Stimulated activated CD4-positive, alpha-beta T cell treated with anti-CD3 and anti-CD28 coated beads, Interleukin-2, amount 100 ng/mL, for 48 hours (primary cell): ENCODE measurements at places on chromosomes 6 and 20.

- no peak for DNase-seq
Measured at GRCh38 chr6:108453601-108454185, 107.0 kb upstream of the FOXO3 start.

- DNase-seq, result no peak
Measured at GRCh38 chr6:73739096-73739495, 43.1 kb downstream of the CD109 start.

DNA sequence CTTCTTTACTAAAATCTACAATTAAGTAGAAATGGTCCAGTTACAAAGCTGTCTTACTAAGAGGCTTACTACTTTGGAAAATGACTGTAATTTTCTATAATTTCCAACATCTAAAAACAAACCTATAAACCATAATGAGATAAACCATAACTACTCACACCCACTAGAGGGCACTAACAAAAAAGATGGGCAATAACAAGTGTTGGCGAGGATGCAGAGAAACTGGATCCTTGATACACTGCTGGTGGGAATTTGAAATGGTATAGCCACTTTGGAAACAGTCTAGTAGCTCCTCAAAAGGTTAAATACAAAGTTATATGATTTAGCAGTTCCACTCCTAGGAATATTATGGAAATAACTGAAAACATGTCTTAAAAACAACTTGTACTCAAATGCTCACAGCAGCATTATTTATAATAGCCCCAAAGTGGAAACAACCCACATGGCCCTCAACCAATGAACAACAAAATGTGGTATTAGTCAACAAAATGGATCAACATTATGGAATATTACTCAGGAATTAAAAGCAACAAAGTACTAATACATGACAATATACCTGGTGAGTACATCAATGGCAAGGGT is 50.6 kb downstream of the GJA10 start:
- DNase-seq, result no peak

GRCh38 chr20:19338380-19338779 is 125.9 kb downstream of the SLC24A3 start:
- no peak for DNase-seq

DNA sequence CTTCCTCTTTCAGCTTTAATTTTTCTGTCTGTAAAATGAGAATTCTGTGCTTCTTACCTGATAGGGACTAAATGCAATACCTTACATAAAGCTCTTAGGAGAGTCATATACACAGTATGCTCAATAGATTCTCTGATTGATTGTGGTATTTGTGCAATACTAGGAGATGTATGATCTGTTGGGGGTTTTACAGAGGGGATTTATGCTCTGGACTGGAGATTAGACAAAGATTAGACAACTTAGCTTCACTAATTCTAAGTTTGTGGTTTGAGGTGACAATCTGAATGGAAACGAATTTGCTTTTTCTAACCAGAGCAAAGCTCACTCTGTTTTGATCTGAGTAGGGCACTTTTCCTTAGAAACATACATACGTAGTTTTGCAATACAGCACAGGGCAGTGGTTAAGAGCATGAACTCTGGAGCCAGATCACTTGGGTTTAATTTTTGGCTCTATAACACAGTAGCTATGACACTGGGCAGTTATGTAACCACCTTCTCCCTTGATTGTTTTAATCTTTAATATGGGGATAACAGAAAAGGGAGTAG is 126.2 kb downstream of the RNF144B start:
- no peak for DNase-seq

DNA sequence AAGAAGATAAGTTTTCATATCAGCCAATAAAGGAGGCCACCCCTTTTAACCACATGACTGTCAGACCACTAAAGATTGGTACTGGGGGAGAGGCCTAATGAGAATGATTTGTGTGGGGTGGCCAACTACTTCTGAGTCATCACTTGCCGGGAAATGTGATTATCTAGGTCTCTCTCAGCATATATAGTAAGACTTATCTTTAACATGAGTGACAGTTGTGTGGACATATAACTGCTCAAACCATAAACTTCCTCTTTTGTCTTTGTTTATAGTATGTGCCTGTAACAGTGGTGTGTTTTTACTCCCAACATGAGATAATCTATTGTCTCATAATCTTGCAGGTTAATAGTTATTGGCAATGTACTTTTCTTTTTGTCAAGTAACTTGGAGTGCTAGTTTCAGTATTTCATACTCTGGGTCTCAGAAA is 312.4 kb downstream of the CDKAL1 start:
- no peak for DNase-seq

- DNase-seq, result no peak
Measured at GRCh38 chr6:22108199-22108598, 188.6 kb downstream of the PRL start.

DNA sequence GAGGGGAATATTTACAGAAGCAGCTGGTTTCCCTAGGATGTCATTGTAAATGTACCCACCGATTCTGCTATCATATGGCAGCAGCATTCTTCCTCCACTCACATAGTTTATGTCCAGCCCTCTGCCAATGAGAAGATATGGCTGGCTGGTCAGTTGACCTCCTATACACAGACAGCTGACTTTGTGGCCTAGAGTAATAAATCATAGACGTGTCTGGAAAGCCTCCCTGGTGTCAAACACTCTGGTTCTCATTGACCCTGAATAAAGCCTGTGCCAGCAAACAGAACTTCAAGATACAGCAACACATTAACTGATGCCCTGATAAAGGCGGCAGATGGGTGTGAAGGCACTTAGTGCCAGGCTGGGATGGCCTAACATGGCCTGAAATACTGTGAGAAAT is 52.6 kb downstream of the GPR63 start:
- DNase-seq, result no peak

- DNase-seq, result no peak
Measured at GRCh38 chr6:25324066-25324762, 45.0 kb downstream of the CARMIL1 start.

- no peak for DNase-seq
Measured at GRCh38 chr6:116387374-116387773, 16.6 kb downstream of the DSE start.

- DNase-seq, result no peak
Measured at GRCh38 chr20:12577213-12577612, 431.6 kb upstream of the SPTLC3 start.

DNA sequence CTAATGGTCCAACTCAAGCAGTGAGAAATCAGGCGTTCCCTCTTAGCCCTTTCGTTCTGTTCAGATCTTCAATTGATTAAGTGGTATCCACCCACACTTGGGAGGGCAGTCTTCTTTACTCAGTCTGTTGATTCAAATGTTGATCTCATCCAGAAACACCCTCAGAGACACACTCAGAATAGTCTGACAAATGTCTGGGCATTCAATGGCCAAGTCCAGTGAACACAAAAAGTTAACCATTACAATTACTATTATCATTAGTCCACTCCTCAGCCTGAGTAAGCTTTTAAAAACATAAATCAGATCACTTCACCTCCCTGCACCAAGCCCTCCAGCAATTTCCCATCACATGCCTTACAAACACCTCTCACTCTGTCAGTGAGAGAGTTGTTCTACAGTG is 423.2 kb downstream of the RFPL4B start:
- no peak for DNase-seq

DNA sequence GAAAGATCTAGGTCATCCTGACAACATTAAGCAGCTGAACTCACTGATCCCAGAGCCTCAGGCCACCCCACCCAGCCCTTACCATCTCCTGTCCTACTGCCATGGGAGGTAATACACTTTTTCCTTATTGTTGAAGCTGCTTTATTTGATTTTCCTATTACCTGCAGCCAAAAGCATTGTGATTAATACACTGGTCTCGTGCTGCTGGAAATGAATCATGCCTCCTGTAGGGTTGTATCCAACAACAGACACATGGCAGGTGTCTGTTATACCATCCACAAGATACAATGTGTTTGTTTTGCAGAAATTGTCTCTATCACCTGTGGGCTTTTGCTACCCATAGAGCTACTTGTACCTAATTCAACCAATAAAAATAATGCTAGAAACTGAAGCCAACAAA is 34.2 kb downstream of the MYLIP start:
- DNase-seq, result no peak

DNA sequence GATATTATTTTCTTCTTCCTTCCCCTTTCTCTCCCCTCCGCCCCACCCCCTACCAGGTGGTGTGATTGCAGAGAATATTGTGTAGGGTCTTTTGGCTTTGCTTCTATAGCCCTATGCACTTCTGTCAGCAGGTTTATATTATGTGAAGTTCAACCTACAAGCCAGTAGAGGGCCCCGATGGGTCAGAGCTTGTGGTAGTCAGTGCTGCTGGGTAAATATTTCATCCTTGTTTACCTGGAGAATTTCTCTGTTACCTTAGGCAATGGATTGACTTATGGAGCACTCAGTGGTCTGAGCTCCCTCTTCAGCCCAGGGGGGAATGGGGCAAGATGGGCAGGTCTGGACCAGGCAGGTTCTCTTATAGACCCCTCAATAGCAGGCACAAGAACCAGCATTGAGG is 720.9 kb downstream of the GRIK2 start:
- no peak for DNase-seq
